ENCODE measurements at places on chromosomes 2 and 18.
A peak's percentile ranks its signal among the peaks of the same experiment; 100 is the strongest.

GRCh38 chr2:9693646-9694045 is 62.8 kb upstream of the YWHAQ start:
- DNase-seq = no peak

GRCh38 chr2:157902692-157903091 is 26.6 kb upstream of the ACVR1 start:
- no peak for DNase-seq

GRCh38 chr18:36176177-36176584 is 11.1 kb upstream of the MOCOS start:
- DNase-seq = no peak

GRCh38 chr18:48954886-48955819 is 4.4 kb upstream of the SMAD7 start:
- peak; percentile 54 for DNase-seq

- DNase-seq = no peak
These were observed 88.2 kb downstream of the NCOA1 start for GRCh38 chr2:24579053-24579803.

DNA sequence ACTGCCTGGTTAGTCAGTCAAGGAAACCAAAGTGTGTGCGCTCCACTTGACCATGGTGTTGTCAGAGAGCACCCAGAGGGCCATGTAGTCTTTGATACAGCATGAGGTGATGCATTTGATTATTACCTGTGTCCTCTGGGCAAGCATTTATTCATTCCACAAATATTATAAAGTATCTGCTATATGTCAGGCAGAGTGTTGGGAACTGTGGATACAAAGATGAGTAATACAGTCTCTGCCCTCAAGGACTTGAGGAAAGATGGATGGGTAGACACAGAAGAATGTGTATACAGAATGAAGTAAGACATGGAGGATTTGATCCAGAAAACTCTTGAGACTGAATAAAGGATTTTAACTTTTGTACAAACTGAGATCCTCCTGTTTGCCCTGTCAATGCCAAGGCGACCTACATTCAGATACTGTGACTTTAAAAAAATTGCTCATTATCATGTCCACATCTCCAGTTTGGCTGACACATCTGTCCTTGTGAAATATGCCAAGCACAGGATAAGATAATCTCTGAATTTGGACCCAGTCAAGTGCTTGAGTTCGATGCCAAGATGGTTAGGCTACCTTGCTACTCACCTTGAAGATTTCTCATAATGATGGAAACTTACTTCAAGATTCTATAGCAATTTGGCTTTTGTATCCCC is 50.8 kb downstream of the ACYP2 start:
- DNase-seq = no peak

DNA sequence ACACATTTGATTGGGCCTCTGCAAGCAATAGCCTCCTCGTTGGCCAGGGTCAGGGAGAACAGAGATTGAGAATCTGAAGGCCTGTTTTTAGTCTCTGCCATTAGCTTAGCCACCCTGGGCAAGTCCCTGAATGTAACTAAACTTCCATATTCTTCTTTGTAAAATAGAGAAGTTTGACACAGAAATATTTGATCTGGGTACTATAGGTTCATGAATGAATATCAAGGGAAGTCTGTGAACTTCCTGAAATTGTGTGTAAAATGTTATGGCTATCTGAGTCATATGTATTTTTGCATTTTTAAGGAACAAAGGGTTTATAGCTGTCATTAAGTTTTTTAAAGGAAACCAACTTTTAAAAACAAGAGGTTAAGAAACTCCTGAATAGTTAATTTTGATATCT is 23.2 kb downstream of the RND3 start:
- DNase-seq = no peak

DNA sequence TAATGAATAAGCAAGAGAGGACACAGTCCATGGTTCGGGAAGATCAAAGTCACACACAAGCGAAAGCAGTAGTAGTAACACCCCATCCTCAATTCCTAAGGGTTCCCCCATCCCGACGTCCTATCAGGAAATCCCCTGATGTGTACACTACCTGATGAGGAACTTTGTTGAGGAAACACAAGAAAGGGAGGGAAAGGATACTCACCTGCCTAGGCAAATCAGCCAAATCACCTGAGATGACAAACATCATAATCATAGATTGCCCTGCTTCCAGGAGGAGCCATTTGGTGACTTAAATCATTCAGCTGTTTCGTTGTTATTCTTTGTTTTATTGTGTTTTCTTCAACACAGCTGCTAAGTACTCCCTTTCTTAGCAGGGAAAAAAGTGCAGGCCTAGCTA is 55.5 kb upstream of the SPOPL start:
- DNase-seq = no peak
